ENCODE measurements at places on chromosomes 1 and 21. TPM values are rescaled to one million over a fixed set of nuclear protein-coding genes. Genes with fewer than 3 reads are reported as not detected.

Gene ADAM15
- total RNA-seq = 119 TPM

Gene AKR7A3
- 3.9 TPM for total RNA-seq

Gene NUP133
- 45.6 TPM for total RNA-seq

Gene FNBP1L
- total RNA-seq = 13.2 TPM

Gene TAF5L
- total RNA-seq = 21.5 TPM

Gene S100A8
- 95.4 TPM for total RNA-seq

Gene TDRD5
- not detected for total RNA-seq

Gene KPRP
- not detected for total RNA-seq

Gene BSND
- total RNA-seq = not detected

- DNase-seq = no peak
These were observed 697.9 kb downstream of the USP25 start for GRCh38 chr21:16427587-16428087.

DNA sequence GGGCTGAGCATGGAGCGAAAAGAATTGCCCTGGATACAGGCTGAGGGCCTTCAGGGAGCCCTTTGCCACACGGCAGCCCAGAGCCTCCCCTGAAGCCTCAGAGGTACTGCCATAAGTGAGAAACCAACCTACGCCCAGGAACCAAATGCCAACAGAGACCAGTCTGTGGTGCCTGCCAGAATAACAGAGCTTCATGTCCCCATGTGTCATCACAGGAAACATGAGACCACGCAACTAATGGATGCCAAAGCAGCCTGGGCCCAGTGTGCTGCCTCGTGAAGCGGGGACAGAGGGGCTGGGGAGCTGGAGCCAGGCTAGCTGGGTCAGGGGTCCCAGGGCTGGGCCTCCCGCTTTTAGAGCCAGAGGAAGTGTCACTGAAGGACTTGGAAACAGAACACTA lies 18.7 kb upstream of the STUM start:
- no peak for DNase-seq

GRCh38 chr1:242828199-242828598 lies 303.7 kb upstream of the PLD5 start:
- DNase-seq = no peak

DNA sequence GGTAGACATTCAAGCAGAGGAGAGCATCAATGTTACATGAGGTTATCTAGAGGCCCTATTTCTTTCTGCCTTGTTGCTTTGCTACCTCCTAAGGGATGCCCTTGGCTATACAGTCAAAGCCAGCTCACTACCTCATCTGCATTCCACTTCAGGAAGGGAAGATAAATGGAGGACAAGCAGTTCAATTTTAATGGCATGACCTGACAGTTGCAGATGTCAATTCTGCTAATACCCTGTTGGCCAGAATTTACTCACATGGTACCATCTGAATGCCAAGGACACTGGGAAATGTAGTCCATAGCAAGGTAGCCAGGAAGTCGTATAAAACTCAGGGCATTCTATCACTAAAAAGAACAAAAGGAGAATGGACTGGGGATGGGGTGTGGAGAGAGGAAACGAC lies 31.5 kb downstream of the PALMD start:
- DNase-seq = no peak

GRCh38 chr1:78333502-78333901 lies 157.3 kb upstream of the PTGFR start:
- DNase-seq = no peak

DNA sequence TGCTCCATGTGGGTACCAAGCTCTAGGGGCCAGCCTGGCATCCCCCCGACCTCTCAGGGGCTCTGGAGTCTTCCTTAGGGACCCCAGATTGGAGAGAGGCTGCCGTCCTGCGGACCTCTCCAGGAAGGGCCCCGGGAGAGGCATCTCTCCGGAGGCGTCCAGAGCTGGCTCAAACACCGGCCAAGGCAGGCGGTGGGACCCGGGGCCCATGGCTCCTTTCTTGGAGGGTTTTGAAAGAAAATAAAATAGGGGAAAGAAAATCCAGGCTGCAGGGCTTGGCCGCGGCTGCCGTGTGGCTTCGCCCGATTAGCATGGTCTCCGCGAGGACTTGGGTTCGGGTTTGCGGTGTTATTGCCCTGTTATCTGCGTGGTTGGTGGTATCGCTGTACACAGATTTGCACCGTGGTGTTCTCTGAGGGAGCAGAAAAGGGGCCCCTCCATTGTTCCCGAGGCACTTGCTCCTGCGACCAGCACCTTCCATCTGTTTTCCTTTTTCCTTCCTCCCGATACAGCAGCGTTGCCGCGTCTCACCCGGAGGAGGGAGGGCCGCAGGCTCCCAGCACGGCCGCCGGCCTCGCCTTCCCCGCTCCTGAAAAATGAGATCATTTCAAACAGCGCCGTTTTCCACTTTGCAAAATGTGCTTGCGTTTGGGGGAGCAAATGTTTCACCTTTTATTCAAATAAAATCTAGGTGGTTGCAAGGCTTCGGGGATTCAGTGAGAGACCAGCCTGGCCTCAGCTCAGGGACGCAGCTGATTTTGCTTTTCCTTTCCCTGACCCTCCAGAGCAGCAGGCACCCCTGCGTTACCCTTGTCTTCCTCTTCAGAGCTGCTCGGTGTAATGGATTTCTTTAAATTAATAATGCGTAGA lies 86.3 kb downstream of the PRDM16 start:
- DNase-seq = no peak

DNA sequence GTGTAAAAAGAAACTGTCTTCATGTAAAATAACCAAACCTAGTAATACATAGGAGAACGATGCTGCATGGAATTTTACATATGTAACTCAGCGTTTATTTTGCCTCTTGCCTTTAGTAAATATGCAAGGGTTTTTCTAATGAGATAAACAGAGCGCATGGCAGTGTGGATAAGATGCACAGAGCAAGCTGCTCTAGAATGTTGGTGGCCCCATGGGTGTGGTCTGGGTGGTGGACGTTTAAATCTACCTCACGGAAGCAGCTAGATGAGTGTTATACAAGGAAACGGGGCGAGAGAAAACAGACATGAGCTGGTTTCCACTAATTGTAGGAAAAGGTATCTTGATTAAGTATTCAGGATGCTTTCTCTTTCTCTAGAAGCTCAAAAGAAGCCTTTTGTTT lies 205.9 kb downstream of the DSCAM start:
- DNase-seq = no peak

GRCh38 chr1:238252033-238252802 lies 361.5 kb upstream of the ZP4 start:
- DNase-seq = no peak

DNA sequence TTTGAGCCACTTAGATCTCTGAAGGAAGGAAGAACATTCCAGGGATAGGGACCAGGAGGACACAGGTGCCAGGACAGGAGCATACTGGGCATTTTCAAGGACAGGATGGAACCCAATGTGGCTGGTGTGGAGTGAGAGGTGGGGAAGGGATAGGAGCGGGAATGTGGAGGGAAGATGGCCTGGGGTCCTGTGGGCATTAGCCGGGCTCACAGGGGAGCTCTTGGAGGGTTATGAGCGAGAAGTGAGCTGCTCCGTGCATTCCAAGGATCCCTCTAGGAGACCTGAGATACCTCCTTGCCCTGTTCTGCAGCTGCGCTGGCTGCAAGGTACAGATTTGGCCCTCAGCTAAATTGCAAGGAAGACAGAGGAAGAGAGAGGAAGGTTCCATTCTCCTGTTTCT lies 87.5 kb downstream of the IER5 start:
- DNase-seq = no peak

DNA sequence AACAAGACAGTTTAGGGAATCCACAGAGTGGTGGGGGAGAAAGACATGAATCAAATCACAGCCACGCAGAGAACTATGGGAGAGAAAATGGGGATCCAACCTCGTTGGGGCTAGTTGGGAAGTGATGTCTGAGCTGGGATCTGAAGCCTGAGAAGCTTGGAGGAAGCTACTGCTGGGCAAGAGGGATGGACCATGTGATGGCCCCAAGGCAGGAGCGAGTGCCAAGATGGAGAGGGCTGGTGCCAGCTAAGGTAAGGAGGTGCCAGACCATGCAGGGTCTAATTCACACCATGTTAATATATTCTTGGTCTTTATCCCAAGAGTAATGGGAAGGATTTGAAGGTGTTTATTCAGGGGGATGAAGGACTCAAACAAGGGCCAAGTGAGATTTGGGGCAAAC lies 18.2 kb upstream of the TCEA3 start:
- DNase-seq = no peak

- DNase-seq = no peak
These were observed 20.9 kb downstream of the RWDD3 start for GRCh38 chr1:95254959-95255358.

DNA sequence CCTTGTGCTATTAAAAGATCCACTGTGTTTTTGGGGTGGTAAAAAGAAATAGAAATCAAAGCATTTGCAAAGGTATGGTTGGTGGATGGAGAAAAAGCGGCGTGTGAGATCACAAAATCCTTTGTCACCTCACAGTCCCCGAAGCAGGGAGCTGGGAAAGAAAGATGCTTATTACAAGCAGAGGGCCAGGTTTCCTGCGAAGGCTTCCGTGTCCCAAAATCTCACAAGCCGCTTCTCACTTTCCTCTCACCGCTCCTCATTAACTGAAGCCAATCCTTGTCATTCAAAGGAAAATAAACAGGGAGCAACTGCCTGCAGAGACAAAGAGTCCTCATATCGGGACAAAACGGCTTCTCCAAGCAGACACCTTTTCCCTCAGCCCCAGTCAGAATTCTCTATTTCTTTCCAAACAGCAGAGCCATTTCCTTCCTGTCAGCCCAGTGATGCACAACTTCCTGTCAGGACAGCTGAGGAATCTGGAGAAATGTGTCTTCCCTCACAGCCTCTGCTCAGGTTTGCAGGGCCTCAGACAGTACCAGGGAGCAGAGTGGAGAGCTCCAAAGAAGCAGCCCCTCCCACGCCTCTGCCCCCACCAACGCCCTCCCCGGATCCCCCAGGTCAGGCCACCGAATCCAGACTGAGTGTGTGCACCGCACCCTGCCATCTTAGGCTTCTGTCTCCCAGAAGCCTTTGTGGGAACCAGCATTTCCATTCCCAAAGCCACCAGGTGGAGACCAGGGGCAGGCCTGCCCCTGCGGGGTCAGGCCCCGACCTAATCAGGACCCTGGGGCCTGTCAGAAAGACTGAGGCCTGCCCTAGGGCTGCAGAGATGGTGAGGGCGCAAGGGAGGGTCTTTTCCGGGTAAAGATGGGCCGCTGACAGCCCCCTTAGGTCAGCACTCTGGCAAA lies 29.6 kb downstream of the KCNN3 start:
- no peak for DNase-seq

- no peak for DNase-seq
These were observed 60.6 kb downstream of the DYRK1A start for GRCh38 chr21:37427221-37427620.

- no peak for DNase-seq
These were observed 2.3 kb downstream of the FYB2 start for GRCh38 chr1:56816909-56817308.

DNA sequence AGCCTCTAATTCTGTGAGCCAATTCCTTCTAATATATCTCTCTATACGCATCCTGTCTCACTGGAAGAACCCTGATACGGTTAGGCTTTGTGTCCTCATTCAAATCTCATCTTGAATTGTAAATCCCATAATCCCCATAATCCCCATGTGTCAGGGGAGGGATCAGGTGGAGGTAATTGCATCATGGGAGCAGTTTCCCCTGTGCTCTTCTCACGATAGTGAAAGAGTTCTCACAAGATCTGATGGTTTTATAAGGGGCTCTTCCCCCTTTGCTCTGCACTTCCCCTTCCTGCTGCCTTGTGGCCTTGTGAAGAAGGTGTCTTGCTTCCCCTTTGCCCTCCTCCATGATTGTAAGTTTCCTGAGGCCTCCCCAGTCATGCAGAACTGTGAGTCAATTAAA lies 116.1 kb downstream of the MRPS6 start:
- DNase-seq = no peak

DNA sequence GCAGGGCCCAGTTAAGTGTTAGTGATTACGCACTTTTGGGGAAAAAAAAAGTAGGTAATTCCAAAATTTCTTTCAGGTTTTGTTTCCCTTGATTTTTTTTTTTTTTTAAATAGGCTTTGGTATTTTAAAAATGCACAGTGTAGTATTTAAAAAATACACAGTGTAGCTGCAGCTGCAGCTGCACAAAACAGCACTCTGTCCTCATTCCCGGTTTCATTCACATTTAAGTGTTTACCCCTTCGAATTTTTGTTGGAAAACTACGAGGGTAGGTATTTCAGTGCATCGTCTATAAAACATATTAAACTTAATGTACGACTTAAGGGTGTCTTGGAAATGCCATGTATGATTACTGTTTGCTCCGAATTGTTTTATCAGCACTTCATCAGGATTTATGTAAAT lies 3.4 kb downstream of the NEK7 start:
- no peak for DNase-seq

DNA sequence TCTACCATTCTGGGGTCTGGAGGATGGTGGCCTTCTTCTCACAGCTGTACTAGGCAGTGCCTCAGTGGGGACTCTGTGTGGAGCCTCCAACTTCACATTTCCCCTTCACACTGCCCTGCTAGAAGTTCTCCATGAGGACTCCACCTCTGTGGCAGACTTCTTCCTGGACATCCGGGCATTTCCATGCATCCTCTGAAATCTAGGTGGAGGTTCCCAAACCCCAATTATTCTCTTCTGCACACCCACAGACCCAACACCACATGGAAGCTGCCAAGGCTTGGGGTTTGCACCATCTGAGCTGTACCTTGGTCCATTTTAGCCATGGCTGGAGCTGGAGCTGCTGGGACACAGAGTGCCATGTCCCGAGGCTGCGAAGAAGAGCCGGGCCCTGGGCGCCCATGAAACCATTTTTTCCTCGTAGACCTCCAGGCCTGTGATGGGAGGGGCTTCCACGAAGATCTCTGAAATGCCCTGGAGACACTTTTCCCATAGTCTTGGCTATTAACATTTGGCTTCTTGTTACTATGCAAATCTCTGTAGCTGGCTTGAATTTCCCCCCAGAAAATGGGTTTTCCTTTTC lies 170.5 kb downstream of the FOXD2 start:
- DNase-seq = no peak

DNA sequence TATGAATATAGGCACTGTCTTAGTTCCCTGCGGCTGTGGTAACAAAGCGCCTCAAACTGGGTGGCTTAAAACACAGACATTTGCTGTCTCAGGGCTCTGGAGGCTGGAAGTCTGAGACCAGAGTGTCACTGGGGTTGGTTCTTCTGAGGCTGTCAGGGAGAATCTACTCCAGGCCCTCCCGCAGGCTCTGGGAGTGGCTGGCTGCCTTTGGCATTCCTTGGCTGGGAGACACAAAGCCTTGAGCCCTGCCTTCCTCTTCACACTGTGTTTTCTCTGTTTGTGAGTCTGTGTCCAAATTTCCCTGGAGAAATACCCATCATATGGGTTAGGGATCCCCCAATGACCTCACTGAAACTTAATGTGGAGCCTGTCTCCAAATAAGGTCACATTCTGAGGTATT lies 38.5 kb downstream of the B3GALT5 start:
- no peak for DNase-seq

DNA sequence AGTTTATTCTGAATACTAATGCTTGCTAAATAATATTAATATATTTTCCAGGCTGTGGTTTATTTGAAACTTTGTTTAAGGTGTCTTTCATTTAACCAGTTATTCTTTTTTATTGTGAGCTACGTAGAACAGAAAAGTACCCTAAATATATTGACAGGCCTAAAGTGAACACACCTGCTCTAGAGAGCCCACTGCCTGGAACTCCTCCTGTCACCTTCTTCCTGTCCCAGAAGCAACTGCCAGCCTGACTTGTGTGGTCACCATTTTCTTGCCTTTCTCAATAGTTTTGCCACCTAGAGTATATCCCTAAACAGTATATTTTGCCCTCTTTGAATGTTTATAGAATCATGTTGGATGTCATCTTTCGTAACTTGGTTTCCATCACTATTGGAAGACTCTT lies 48.5 kb downstream of the SCCPDH start:
- no peak for DNase-seq

GRCh38 chr21:45805321-45805720 lies 161.8 kb downstream of the PCBP3 start:
- no peak for DNase-seq

GRCh38 chr21:15820852-15821379 lies 91.1 kb downstream of the USP25 start:
- DNase-seq = no peak
